ENCODE measurements at places on chromosomes 16 and 17. TPM values are rescaled to one million over a fixed set of nuclear protein-coding genes. Genes with fewer than 3 reads are reported as not detected.

The TMIGD1 gene
- not detected for total RNA-seq

GRCh38 chr16:46982335-46982734 lies 8.9 kb upstream of the DNAJA2 start:
- no peak for DNase-seq

DNA sequence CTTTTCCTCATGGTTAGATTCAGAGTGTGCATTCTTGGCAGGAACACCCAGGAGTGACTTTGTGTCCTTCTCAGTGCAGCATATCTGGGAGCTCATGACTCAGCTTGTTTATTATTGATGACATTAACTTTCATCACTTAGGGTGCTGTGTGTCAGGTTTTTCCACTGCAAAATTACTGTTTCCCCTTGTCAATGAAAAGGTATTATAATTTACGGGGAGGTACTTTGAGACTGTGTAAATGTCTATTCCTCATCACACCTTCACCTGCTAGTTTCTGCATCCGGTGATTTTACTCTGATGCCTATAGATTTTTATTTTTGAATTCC lies 50.5 kb downstream of the WWP2 start:
- no peak for DNase-seq

GRCh38 chr16:89822188-89823086 lies 5.8 kb upstream of the SPIRE2 start:
- DNase-seq: no peak

- DNase-seq: no peak
Measured at GRCh38 chr16:10666291-10666690, 28.4 kb downstream of the TEKT5 start.

The SPATA22 gene
- not detected for total RNA-seq

DNA sequence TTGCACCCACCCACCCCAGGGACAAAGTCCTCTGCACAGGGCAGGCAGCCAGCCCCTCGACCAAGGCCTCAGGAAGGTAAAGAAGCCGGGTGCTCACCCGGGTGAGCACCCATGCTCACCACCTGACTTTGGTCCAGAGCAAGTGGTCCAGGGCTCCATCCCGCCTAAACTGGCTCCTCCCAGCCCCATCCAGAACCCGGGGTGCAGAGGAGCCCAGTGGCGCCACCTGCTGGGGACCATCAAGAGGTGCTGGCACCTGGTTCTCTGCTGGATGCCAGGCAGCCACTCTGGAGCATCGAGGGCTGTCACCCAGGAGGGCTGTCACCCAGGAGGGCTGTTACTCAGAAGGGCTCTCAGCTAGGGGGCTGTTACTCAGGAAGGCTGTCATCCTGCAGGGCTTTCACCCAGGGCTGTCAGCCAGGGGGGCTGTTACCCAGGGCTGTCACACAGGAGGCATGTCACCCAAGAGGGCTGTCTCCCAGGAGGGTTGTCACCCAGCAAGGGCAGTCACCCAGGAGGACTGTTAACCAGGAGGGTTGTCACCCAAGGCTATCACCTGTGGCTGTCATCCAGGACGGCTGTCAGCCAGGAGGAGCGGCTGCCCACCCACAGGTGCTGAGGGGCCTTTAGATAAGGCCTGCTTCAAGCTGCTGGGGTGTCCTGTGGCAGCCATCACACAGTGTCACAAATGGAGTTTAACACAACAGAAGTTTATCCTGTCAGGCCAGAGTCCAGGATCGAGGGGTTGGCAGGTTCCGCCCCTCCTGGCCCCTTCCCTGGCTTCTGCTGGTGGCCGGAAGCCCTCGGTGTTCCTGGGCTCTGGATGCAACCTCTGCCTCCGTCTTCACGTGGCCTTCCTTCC lies 98.5 kb downstream of the TNFRSF13B start:
- DNase-seq: no peak

DNA sequence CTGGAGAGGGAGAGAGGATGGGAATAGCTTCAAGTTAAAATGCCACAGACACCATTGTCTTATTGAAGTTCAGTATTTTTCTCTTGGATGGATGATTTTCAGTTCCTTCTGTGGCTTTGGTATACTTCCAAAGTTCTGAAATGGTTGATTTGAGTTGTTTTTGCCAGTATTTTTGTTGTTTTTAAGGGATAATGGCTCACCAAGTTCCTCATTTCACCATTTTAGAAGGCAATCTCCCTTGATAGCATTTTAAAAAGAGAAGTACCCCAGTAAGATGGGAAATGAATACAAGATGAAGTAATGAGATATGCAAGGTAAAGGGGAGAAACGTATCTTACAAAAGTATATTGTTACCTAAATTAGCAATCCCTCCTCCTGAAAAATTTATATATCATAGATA lies 18.5 kb upstream of the SPDYE4 start:
- no peak for DNase-seq

DNA sequence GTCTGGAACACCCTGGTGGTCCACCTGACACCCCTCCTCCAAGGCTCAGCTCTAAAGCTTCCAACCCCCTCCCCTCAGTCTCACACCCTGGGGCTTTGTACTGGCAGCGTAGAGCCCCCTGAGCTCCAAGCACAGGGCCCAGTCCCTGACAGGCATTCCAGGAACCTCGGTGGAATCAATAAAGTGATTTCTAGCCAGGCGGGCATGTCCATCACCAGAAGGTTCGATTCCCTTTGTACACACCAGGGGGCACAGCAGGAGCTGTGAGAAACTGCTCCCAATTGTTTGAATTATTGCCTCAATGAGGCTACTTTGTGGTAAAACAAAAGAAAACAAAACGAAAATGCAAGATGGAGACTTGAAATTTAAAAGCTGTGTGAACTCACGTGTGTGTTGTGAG lies 51.8 kb downstream of the SMPD3 start:
- no peak for DNase-seq

Measured in sigmoid colon (tissue), 7 donors.